ENCODE measurements at places on chromosomes 4 and X.

- no peak for DNase-seq
Observed at GRCh38 chr4:133186845-133187244, 37.8 kb downstream of the PCDH10 start.

GRCh38 chr4:175418516-175418915 is 393.5 kb downstream of the GPM6A start:
- no peak for DNase-seq

GRCh38 chr4:145533001-145533400 is 51.3 kb downstream of the SMAD1 start:
- DNase-seq: peak; percentile 81

DNA sequence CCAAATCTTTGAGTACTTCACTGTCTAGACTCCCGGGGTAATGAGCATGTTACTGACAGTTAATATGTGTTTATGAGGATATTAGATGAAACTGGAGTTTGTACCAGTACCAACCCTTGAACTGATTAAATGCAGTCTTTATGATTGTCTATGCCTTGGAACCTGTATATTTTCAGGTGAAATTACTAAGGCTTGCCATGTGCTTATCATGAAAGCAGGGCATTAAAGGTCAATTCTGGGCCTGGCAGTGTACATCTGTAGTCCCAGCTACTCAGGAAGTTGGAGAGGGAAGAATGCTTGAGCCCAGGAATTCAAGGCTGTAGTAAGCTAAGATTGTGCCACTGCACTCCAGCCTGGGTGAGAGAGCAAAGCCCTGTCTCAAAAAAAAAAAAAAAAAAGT is 27.6 kb downstream of the PHEX start:
- no peak for DNase-seq

DNA sequence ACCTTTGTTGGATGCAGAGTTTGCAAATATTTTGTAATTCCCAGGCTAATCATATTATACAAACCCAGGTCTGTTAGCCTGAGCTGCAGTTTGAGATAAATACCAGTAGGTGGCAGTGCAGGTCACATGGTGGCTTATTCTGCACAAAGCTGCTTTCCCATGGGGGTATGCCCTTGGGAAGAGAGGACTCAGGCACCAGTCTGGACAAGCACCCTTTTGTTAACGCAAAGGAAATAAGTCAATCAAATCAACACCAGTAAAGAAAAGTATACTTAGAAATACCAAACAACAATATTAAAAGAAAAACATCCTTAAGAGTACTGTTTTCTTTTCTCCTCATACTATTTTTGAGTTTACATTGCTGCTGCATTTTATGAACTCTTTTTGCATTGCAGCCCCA is 389.0 kb upstream of the ZFP42 start:
- peak; percentile 70 for DNase-seq

- peak; percentile 18 for DNase-seq
Observed at GRCh38 chrX:32825009-32825408, 386.3 kb downstream of the DMD start.

- no peak for DNase-seq
Observed at GRCh38 chrX:14489437-14489836, 39.9 kb upstream of the GLRA2 start.

DNA sequence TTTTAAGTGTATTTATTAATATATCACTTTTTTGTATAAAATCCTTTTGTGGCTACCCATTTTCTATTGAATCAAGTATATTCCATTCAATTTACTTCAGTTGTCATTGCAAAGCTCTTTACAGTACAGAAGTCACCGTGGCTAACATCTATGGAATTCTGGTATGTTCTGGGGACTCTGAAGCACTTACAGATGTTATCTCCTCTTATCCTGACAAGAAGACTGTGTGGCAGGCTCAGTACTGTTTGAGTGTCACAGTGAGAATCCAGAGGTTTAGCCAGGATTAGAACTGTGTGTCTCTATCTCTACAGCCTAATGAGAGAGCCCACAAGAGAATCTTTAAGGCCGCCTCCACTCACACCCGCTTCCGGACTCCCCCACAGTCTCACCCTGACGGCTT is 78.2 kb upstream of the SORBS2 start:
- DNase-seq: no peak

DNA sequence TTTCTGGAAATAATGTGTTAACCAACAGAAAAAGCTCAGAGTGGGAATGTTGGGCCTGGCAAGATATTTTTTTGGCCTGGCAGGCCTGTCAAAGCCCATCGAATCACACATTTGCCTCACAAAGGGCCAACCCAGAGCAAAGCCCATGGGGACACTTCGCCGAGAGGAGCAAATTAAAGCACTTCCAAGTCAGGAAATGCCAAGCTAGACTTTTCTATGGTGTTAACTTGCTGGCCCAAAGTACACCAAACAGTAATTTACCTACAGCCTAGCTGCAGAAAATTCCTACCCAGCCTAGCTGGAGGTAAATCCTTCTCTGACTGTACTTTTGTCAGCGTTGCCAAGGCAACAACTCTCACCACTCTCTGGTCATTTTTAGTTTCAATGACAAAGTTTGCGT is 288.6 kb upstream of the LDB2 start:
- no peak for DNase-seq

- DNase-seq: no peak
Observed at GRCh38 chrX:39714471-39714870, 383.3 kb downstream of the BCOR start.

- DNase-seq: peak; percentile 46
Observed at GRCh38 chrX:107894038-107894437, 68.4 kb downstream of the MID2 start.

All from myocyte (in vitro differentiated cells).